Stimulated activated CD4-positive, alpha-beta T cell treated with anti-CD3 and anti-CD28 coated beads, TNF-alpha, amount 100 ng/mL, for 48 hours (primary cell): ENCODE measurements at places on chromosomes 2 and 18.

GRCh38 chr2:181656450-181657291, at the start of gene CERKL:
CERKL (minus strand) TSS chr2:181657105; CDS start chr2:181657006, 99 bp downstream.
- no peak for DNase-seq

GRCh38 chr2:98086491-98087446, at the start of gene VWA3B:
VWA3B (plus strand) TSS chr2:98087167; CDS start chr2:98093093, 5,926 bp downstream.
- DNase-seq: peak; percentile 29

DNA sequence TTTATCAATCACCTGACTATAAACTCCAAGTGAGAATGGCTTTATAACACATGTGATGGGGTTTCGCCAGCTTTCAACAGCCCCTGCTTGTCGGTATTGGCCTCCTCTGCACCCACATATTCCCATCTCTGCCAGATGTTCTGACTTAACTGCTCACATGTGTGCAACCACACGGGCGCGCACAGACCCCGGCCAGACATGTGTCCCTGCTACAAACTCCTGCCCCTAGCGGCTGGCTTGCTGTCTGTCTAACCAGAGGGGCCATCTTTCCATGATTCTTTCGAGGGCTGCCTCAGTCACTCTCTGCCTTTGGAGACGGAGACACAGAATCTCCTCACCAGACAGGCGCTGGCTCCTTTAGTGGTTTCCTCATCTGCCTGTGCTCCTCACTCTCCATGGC, 15.3 kb downstream of the STON1 start:
- no peak for DNase-seq

DNA sequence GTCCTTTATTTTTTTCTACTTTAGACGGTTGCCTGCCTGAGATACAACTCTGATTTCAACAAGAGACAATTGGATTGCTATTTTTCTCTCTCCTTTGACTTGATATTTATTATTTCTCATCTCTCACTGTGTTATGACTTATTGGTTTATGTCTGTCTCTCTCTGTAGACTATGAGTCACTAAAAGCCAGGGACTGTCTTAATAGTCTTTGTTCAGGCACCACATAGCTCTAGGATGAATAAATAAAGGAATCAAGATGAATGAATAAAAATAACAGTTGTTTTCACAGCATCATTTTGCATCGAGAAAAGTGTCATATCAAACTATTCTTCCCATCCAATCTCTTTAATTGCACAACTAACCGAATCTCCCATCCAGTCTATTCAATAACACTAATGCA, 31.4 kb upstream of the CD28 start:
- DNase-seq: no peak

- no peak for DNase-seq
These were observed 123.4 kb downstream of the MTCL1 start for GRCh38 chr18:8828798-8829197.

GRCh38 chr2:202612145-202612544, 22.6 kb upstream of the FAM117B start:
- no peak for DNase-seq
